Testis (tissue), 5 donors: ENCODE measurements at places on chromosomes 2 and 18. TPM values are rescaled to one million over a fixed set of nuclear protein-coding genes. Genes with fewer than 3 reads are reported as not detected.
A peak's percentile ranks its signal among the peaks of the same experiment; 100 is the strongest.

The NEB gene
- total RNA-seq: 5.7 TPM

The PDE1A gene
- total RNA-seq: 15.2 TPM

The KIF5C gene
- 146 TPM for total RNA-seq

The STPG4 gene
- 8.5 TPM for total RNA-seq

The INPP5D gene
- 11.2 TPM for total RNA-seq

The SLC4A3 gene
- total RNA-seq: 44.3 TPM

GRCh38 chr2:177028296-177028695, 184.3 kb upstream of the HNRNPA3 start:
- H3K36me3 ChIP-seq: no peaks in the 10 kb centered on the region
- no peaks in the 10 kb centered on the region for H3K4me1 ChIP-seq
- no peak for DNase-seq

DNA sequence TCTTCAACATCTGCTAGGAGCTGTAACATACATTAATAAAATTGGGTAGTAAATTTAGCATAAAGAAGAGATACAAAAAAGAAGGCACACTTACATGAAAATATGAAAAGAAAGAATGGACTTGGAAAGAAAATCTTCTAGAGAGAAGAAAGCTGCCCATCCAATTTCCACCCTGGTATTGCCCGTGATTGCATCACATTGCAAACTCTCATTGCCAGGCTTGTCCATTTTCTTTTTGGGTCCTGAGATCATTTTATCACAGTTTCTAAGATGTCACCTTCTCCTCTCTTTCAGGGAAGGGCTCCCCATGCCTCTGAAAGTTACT, 321.5 kb downstream of the RND3 start:
- H3K36me3 ChIP-seq: no peaks in the 10 kb centered on the region
- DNase-seq: no peak
- no peaks in the 10 kb centered on the region for H3K27me3 ChIP-seq
- no peaks in the 10 kb centered on the region for H3K4me1 ChIP-seq
- no peak overlapping the region for H3K4me3 ChIP-seq

DNA sequence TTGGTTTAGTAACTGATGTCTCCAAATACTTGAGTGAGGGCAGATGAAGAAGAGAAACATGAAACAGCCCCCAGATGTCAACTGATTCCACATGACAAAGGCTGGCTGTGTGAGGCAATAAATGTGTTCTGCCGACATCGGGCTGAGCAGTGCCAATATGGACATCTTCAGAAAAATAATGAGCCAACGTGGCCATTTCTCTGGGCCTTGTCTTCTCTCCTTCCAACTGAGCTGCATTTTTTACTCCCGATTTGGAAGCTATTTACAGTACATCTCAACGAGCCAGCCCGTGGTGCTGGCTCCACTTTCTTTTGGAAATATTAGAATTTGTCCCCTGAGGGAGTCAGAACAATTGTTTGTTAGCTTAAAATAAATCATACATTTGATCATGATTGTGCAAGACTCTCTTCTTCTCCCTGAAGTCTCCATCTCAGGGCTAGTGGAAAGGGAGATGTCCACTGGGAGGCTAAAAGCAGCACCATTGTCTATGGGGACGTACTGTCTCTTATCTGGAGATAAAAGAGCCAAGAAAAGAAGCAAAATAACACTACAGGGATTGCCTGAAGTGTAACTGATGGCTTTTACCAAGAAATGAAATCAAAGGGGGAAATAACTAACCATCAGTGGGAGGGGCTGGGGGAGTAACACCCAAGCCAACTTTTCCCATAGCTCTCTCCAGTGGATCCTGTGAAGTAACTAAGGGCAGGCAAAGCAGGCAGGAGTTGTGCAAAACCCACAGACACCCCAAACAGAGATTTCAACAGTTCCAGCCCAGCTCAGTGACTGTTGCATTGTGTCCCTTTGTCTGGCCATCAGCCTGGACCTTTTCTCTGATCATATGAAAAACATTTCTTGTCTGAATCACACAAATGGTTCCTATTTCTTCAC, 114.8 kb downstream of the RDH14 start:
- no peaks in the 10 kb centered on the region for H3K27me3 ChIP-seq
- no peaks in the 10 kb centered on the region for H3K36me3 ChIP-seq
- H3K4me1 ChIP-seq: peaks cover 9% of the 10 kb centered on the region
- H3K27ac ChIP-seq: no peak overlapping the region
- peak; percentile 46 for DNase-seq

- no peak for DNase-seq
- H3K27me3 ChIP-seq: no peaks in the 10 kb centered on the region
- H3K4me1 ChIP-seq: no peaks in the 10 kb centered on the region
These were observed 81.3 kb downstream of the RTTN start for GRCh38 chr18:70124139-70124538.

GRCh38 chr2:220117025-220117424, 489.6 kb downstream of the SLC4A3 start:
- no peaks in the 10 kb centered on the region for H3K27me3 ChIP-seq
- H3K4me3 ChIP-seq: no peak overlapping the region
- no peaks in the 10 kb centered on the region for H3K36me3 ChIP-seq
- no peaks in the 10 kb centered on the region for H3K4me1 ChIP-seq
- DNase-seq: no peak
- no peak overlapping the region for H3K27ac ChIP-seq

- H3K4me3 ChIP-seq: no peak overlapping the region
- DNase-seq: peak; percentile 28
- H3K27ac ChIP-seq: no peak overlapping the region
- no peaks in the 10 kb centered on the region for H3K27me3 ChIP-seq
- H3K4me1 ChIP-seq: no peaks in the 10 kb centered on the region
These were observed 25.9 kb downstream of the CD8A start for GRCh38 chr2:86764661-86765309.

DNA sequence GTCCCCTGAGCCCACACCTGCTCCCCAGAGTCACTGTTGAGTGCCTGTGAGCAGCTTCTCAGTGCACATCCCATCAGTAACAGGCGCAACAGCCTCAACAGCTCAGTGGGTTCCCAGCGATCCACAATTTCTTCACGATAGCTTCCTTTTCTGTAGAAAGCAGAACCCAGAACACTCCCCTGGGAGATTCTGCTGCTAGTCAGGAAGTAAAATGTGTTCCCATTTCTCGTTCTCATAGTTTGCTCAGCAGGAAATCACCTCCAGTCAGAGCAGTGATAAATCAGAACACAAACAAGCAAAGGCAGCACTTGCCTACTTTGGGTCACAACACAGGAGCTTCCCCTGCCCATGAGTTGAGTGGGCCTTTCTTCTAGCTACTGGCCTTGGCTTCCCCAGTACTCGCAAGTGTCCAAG, 48.9 kb upstream of the ATG16L1 start:
- no peaks in the 10 kb centered on the region for H3K27me3 ChIP-seq
- DNase-seq: no peak

DNA sequence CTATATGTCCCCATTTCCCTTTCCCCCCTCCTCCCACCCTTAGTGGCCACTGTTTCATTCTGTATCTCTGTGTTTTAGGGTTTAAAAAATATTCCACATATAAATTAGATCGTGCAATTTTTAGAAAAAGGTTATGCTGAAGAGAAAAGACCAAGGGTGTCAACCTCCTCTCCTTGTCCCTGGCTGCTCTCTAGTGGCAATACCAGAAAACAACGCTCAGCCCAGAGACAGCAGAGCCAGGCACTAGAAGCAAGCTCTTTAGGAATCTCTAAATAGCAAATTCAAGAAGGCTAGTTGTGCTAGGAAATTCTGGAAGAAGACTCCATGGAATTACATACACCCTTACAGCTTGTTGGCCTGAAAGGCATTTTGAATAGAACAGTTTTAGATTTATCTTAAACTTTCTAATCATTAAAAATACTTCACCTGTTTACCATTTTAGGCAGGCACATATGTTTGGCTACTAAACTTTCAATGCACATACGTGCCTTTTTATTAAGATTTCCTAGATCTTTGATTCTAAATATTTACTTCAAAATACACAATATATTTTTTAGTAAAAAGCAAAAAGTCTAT, 35.1 kb upstream of the RASGRP3 start:
- H3K27ac ChIP-seq: no peak overlapping the region
- no peaks in the 10 kb centered on the region for H3K36me3 ChIP-seq
- H3K4me1 ChIP-seq: no peaks in the 10 kb centered on the region
- no peak overlapping the region for H3K4me3 ChIP-seq
- peak; percentile 71 for DNase-seq

DNA sequence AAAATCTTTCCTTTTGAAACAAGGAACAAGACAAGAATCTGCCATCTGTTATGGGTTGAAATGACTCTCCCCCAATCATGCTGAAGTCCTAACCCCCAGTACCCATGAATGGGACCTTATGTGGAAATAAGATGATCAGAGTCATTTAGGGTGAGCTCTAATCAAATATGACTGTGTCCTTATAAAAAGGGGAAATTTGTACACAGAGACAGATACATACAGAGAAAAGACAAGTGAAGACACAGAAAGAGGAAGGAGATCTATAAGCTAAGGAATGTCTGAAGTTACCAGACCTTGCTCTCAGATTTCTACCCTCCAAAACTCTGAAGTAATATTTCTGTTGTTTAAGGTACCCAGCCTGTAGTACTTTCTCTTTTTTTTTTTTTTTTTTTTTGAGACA, 15.7 kb downstream of the TGFBRAP1 start:
- no peak overlapping the region for H3K4me3 ChIP-seq
- no peaks in the 10 kb centered on the region for H3K36me3 ChIP-seq
- H3K4me1 ChIP-seq: no peaks in the 10 kb centered on the region
- no peak overlapping the region for H3K27ac ChIP-seq
- H3K27me3 ChIP-seq: no peaks in the 10 kb centered on the region

GRCh38 chr2:145874466-145874865, 1354.5 kb upstream of the ZEB2 start:
- H3K27me3 ChIP-seq: no peaks in the 10 kb centered on the region
- H3K36me3 ChIP-seq: no peaks in the 10 kb centered on the region
- no peaks in the 10 kb centered on the region for H3K4me1 ChIP-seq
- H3K4me3 ChIP-seq: no peak overlapping the region
- DNase-seq: no peak

DNA sequence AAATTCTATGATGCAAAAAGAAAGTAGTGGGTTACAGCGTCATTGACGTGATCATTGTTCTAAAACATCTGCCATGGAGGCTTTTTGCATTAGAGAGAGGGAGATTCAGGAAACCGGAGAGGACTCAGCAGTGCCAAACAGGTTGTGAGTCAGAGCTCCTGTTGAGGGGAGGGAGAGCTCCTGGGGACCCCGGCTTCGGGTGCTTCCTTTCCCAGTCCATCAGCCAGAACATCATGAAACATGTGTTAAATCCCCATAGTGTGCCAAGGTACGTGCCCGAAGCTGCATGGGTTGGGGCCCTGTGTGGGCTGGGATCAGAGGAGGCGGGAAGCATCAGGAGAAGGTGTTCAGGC, 791 bp upstream of the CYRIA start:
- no peaks in the 10 kb centered on the region for H3K36me3 ChIP-seq
- no peak overlapping the region for H3K4me3 ChIP-seq
- H3K27me3 ChIP-seq: no peaks in the 10 kb centered on the region

DNA sequence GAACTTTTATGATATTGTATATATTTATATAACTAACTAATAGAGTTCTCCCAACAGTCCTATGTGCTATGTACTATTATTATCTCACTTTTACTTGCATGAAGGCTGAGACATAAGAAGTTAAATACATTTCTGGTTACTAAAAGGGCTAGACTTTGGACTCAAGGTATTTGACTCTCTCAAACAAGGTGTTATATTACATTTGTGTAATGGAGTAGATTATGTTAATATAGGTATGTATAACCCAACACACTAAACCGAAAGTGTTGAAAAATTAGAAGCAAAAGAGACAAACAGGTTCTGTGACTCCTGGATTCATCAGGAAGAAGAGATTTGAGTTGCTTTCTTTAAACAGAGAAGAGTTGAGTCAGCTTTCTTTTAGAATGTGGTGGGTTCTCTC, 733.6 kb upstream of the ZEB2 start:
- no peak for DNase-seq
- no peak overlapping the region for H3K27ac ChIP-seq
- H3K4me1 ChIP-seq: no peaks in the 10 kb centered on the region

DNA sequence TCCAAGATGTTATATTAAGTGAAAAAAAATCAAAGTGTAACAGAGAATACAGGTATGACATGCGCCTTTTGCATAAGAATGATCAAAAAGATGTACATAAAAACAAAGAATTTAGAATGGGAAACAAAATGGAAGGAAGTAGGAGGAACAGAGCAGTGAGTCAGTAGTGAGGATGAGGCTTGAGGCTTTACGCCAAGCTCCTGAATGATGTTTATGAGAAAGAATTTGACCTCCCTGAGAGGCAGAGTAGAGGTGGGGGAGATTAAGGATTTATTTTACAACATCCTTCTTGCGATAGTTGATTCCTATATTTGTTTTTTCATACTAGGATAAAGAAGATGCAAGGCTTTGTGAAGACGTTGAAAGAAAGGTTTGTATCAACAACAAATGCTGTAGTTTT, 81.4 kb downstream of the DCDC2C start:
- no peaks in the 10 kb centered on the region for H3K36me3 ChIP-seq
- no peak for DNase-seq
- H3K4me1 ChIP-seq: no peaks in the 10 kb centered on the region
- H3K27ac ChIP-seq: no peak overlapping the region
- H3K4me3 ChIP-seq: no peak overlapping the region
- no peaks in the 10 kb centered on the region for H3K27me3 ChIP-seq

- no peak overlapping the region for H3K27ac ChIP-seq
- H3K4me3 ChIP-seq: no peak overlapping the region
- H3K4me1 ChIP-seq: no peaks in the 10 kb centered on the region
- DNase-seq: no peak
- no peaks in the 10 kb centered on the region for H3K27me3 ChIP-seq
- H3K36me3 ChIP-seq: no peaks in the 10 kb centered on the region
These were observed 61.6 kb upstream of the TGFA start for GRCh38 chr2:70615222-70615621.

GRCh38 chr18:51864219-51864965, 475.6 kb upstream of the DCC start:
- DNase-seq: no peak
- no peak overlapping the region for H3K27ac ChIP-seq
- H3K27me3 ChIP-seq: no peaks in the 10 kb centered on the region
- no peaks in the 10 kb centered on the region for H3K4me1 ChIP-seq
- H3K4me3 ChIP-seq: no peak overlapping the region

GRCh38 chr2:169106563-169107545, 37.5 kb downstream of the DHRS9 start:
- no peak overlapping the region for H3K4me3 ChIP-seq
- DNase-seq: no peak
- H3K36me3 ChIP-seq: no peaks in the 10 kb centered on the region
- no peaks in the 10 kb centered on the region for H3K27me3 ChIP-seq

DNA sequence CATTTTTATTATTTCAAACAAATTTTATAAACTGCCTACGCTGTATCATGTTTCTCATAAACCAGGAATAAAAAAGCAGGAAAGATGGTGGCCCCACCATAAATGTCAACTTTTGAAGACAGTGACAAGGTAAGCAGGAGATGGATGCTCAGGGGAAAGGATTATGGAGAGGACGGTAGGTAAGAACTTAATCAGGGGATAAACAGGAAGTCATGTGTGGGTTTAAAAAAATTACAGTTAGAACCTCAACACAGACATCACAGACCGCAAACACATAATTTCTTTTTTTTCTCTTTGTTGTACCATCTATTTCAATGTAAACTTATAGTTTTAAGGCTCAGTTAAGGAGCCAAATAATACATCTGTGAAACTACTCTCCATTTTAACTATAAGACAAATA, 575.2 kb upstream of the SLC8A1 start:
- H3K4me3 ChIP-seq: no peak overlapping the region
